Breast epithelium (tissue), 4 donors: ENCODE measurements at places on chromosomes 12 and 14. TPM values are rescaled to one million over a fixed set of nuclear protein-coding genes. Genes with fewer than 3 reads are reported as not detected.

DNA sequence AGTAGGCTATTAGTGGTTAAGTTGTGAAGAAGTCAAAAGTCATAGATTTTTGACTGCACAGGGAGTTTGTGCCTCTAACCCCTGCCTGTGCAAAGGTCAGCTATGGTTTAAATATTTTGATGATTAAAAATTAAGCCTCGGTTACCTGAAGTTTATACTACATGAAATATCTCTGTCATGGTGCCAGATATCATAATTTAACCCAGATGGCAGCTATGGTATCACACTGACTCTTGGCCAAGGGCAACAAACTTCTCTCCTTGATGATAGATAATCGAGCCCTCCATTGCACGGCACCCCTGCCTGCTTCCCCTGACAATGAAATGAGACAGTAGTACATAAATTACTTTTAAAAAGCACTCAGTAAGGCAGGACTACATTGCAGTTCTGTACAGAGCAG, 80.8 kb downstream of the SLC35F4 start:
- H3K4me3 ChIP-seq: no peak overlapping the region
- H3K27ac ChIP-seq: no peak overlapping the region
- no peaks in the 10 kb centered on the region for H3K4me1 ChIP-seq
- H3K27me3 ChIP-seq: no peaks in the 10 kb centered on the region

DNA sequence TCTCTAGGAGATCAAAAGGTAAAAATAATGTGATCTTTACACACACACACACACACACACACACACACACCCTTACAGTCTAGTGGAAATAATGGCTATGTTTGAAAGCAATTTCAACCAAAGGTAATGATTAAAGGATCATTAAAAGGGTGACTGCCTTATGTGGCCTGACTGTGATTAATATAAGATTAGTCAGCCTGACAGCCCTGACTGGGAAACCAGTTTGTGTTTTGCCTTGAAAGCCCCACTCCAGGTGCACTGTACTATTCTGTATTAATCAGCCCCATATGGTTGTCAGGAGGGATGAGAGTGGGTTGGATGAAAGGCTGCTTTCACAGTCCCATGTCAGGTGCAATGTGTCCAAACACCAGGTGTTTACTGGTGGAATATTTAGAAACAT, 10.5 kb downstream of the RASSF9 start:
- no peak overlapping the region for H3K27ac ChIP-seq
- DNase-seq: no peak
- H3K4me1 ChIP-seq: no peaks in the 10 kb centered on the region
- H3K27me3 ChIP-seq: no peaks in the 10 kb centered on the region
- H3K4me3 ChIP-seq: no peak overlapping the region
- H3K36me3 ChIP-seq: no peaks in the 10 kb centered on the region

GRCh38 chr12:130138478-130138877, 23.8 kb upstream of the FZD10 start:
- DNase-seq: no peak
- no peak overlapping the region for H3K27ac ChIP-seq
- H3K27me3 ChIP-seq: no peaks in the 10 kb centered on the region
- no peak overlapping the region for H3K4me3 ChIP-seq
- no peaks in the 10 kb centered on the region for H3K4me1 ChIP-seq

GRCh38 chr12:66187036-66187435, 2.0 kb upstream of the IRAK3 start:
- DNase-seq: no peak
- H3K27me3 ChIP-seq: peaks cover 7% of the 10 kb centered on the region
- no peaks in the 10 kb centered on the region for H3K4me1 ChIP-seq
- no peak overlapping the region for H3K4me3 ChIP-seq
- H3K36me3 ChIP-seq: no peaks in the 10 kb centered on the region

The CD4 gene
- 5.9 TPM for total RNA-seq
